Colonic mucosa (tissue), 4 donors: ENCODE measurements at places on chromosomes 12 and 14. TPM values are rescaled to one million over a fixed set of nuclear protein-coding genes. Genes with fewer than 3 reads are reported as not detected.
A peak's percentile ranks its signal among the peaks of the same experiment; 100 is the strongest.

DNA sequence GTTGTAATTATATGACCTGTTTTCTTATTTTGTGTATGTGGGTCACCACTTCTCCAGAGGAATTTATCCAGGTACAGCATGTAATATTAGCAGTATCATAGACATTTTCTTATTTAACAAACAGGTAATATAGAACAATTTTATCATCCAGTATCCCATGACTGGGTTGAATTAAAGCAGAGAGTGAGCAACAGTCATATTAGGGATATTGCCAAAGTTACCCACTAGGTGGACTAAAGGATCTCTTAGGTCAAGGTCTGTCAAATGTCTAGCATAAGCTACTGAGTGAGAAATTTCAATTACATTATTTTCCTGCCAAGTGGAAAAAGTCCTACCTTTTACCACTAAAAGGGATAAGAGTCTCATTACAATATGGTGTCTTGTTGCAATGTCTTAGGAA is 62.1 kb upstream of the TRIM9 start:
- no peak for DNase-seq

GRCh38 chr12:659090-659683 is 4.1 kb downstream of the NINJ2 start:
- no peak for DNase-seq

DNA sequence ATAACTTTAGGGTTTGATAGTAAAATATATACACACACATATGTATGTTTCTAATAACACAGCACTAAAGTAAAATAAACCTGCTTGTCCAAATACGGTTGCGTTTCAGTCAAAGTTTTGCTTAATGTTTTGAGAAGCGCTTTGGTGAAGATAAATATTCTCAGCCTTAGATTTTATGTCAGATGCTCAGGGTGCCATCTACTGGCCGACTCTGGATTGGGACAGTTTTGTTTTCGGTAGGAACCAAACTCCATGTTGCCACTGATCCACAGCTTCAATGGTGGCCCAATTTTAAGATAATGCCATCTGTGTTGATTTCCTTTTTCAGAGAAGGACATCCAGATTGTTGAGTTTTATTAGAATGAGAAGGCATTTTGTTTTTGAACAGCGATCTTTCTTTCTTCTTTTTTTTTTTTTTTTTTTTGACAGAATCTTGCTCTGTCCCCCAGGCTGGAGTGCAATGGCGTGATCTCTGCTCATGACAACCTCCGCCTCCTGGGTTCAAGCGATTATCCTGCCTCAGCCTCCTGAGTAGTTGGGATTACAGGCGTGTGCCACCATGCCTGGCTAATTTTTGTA is 43.1 kb downstream of the LLPH start:
- DNase-seq, result peak; percentile 66

DNA sequence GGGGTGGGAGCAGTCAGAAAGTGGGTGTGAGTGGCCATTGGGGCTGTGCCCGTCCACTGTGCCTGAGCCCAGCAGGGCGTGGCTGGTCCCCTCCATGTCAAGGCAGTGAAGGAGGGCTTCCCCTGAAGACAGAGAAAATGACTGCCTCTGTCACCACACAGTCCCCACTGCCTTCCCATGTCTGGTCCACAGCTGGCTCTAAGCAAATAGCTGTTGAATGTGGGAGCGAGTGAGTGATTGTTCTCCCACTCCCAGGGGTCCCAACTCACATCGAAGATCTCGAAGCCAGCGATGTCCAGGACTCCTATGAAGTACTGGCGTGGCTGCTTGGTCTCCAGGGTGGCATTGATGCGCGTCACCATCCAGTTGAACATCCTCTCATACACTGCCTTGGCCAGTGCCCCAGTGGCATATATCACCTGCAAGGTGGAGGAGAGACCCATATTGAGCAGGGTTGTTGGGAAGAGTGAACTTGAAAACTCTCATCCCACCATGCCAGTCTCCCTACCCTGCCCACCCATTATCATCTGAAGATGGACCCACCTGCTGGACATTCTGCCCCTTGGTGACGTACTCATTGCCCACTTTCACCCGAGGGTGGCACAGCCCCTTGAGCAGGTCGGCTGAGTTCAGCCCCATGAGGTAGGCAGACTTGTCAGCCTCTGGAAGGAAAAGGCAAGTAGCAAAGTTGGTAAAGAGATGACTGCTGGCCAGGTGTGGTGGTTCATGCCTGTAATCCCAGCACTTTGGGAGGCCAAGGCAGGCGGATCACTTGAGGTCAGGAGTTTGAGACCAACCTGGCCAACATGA is 6.6 kb downstream of the MYH7 start:
- DNase-seq, result no peak

DNA sequence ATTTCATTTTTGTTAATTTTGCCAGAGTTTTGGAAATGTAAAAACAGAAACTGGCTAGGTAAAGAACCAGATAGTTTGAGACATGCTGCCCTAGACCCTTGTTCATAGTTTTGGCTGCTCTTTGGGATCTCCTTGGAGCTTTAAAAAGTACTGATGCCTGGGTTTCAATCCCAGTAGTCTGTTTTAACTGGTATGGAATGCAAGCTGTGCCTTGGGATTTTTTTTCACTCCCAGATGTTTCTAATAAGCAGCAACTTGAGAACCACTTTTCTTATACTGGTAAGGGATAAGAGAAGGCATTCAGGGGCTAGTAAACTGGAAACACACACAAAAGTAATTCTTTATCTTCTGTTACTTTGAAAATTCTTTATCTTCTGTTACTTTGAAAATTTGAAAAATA is 18.8 kb downstream of the SLC35F4 start:
- no peak for DNase-seq

DNA sequence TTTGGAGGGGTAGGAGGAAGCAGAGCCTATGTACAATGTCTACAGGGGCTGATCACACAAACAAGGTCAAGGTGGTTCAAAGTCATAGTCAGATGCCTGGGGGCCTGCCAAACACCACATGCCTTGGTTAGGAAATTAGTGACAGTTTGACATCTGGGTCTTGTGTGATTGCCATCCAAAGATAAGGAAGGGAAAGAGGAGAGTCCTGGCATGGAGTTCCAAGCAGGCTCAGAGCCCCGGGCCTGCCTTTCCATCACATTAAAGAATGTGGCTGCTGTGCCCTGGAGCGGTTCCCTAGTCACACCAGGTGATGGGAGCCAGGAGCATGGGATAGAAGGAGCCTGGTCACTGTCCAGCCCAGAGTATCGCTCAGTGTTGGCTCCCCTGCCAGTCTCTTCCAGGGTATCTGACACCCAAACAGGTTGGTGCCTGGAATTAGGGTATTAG is 53.6 kb upstream of the BCL2L14 start:
- DNase-seq, result no peak

Gene MEG3
- 11.0 TPM for total RNA-seq

Gene SLC38A4
- 2.8 TPM for total RNA-seq

Gene SYNE3
- 7.3 TPM for total RNA-seq
